DMS153 (cell line): ENCODE measurements at places on chromosomes 2 and 18.
A peak's percentile ranks its signal among the peaks of the same experiment; 100 is the strongest.

- DNase-seq: no peak
These were observed 218.3 kb downstream of the PTGR3 start for GRCh38 chr18:74990563-74991081.

- DNase-seq: no peak
These were observed 34.0 kb downstream of the IL1R2 start for GRCh38 chr2:102025583-102026267.

DNA sequence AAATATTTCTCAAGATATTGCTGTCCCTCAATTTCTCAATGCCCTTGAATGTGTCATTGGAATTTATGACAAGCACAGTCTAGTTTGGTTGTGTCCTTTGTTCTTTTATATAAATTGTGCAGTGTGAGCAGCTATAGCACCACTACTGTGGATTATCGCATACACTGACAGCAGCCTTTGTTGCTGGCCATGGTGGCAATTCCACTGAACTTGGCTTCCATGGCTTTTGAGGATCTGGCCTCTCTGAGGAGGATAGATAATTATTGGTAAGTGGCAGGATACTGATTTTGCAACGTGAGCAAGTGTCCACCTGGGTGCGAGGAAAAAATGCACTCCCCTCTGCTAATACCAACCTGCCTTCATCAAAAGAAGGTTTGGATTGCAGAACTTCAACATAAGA, 84.0 kb downstream of the RDH14 start:
- DNase-seq: no peak

DNA sequence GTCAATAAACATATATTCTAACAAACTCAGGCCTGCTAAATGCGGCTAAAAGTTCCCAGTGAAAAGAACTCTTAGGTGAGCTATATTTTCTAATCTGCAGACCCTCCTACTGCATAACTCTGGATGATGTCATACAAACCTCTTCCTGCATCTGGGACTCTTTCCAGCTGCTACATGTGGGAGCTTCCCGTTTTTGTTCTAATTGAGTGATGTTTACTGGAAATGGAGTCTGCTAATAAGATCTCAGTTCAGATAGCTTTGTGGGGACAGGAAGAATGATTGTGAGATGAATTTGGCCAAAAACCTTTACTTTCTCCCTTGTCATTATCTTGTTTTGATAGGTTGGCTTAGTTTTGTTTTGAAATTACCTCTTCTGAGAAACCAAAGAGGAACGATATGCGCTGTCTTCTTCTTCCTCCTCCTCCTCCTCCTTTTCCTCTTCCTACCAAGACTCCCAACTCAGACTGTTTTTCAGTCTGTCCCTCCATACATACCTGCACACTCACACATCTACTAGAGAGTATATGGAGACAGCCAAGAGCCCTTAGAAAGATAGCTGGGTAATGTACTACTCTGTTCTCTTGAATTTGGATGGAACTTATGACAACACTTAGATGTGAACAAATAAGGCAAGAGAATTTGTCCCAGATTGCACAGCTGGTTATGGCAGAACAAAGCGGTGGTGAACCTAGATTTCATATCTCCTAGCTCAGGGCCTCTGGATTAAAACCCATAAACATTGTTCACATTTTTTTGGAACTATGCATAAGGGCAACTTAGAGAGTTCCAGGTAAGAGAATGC, 39.8 kb upstream of the AAK1 start:
- DNase-seq: no peak

- DNase-seq: peak; percentile 50
These were observed 190.4 kb downstream of the FMNL2 start for GRCh38 chr2:152525277-152525838.

GRCh38 chr2:105777506-105778055, 32.9 kb downstream of the NCK2 start:
- no peak for DNase-seq

DNA sequence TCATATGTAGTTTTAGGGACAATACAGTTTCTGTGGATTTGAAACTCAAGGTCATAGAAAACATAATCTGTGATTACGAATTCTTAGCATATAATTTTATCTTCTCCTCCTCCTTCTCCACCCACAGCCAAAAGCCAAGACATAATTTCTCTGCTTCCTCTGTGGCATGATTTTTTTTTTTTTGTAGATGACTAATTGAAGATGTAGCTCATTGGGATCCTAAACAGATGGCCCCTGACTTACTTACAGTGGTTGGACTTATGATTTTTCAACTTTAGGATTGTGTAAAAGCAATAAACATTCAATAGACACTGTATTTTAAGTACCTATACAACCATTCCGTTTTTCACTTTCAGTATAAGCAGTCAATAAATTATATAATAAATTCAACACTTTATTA, 42.3 kb downstream of the FSIP2 start:
- DNase-seq: no peak

- DNase-seq: no peak
These were observed 52.6 kb downstream of the KCNIP3 start for GRCh38 chr2:95349568-95350322.

DNA sequence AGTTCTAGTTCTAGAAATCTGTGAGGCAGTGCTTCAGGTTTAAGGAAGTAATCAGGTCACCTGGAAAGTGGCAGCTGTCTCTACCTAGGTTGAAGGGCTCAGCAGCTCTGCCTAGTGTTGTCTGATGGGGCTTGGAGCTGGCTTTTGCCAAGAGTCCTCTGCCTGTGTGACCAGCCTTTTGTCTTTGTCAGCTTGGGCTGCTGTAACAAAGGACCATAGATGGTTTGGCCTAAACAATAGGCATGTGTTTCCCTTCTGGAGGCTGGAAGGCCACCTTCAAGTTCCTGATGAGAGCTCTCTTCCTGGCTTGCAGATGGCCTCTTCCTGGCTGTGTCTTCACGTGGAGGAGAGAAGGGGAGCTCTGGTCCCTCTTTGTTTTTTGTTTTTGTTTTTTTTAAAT, 13.3 kb downstream of the UBE2F start:
- no peak for DNase-seq

DNA sequence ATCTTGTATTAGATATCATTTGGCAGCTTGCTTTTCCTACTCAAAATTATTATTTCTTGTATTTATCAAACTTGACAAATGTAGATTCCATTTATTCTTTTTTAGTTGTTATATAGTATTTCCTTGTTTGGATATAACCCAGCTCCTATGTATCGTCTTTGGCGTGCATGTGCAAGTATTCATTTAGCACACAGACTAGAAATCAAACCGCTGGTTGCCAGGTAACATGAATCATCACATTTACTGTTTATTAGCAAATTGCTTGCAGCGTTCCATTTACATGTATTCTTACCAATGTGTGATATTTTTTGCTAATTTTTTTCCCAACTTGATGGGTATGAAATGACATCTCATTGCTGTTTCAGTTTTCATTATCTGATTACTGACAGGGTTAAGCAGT, 2089.7 kb upstream of the CELF4 start:
- DNase-seq: no peak

DNA sequence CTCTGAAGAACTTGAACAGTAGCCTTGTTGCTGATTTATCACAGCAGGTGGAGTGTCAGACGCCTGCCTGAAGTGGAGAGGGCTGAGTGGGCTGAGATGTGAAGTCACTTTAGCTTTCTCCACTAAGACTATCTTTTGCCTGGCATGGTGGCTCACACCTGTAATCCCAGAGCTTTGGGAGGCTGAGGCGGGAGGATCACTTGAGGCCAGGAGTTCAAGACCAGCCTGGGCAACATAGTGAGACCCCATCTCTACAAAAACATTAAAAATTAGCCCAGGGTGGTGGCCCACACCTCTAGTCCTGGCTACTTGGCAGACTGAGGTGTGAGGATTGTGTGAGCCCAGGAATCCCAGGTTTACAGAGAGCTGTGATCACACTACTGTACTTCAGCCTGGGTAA, 60.6 kb upstream of the TTC39C start:
- DNase-seq: no peak

GRCh38 chr2:100707016-100707947, 112.7 kb upstream of the NPAS2 start:
- no peak for DNase-seq

DNA sequence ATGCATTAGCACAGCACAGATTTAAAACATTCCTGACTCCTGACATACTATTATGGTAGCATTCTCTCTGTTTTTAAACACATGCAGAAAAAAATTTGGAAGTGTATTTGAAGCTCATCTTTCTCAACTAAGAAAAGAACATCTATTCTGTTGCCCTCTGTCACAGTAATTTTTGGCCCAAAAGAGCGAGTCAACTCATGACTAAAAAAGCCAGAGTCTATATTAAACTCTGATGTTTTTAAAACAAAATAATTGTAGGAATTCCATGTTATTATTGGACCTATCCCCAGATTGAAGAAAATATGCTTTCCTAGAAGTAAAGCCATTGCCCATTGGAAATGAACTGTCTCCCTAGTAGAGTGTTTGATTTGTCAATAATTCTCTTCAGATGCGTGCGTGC, 96.7 kb downstream of the CRIM1 start:
- no peak for DNase-seq

- no peak for DNase-seq
These were observed 272.5 kb downstream of the TDRD15 start for GRCh38 chr2:21396252-21396651.

- no peak for DNase-seq
These were observed 1459.8 kb upstream of the ACVR2A start for GRCh38 chr2:146385031-146385430.

- no peak for DNase-seq
These were observed 2.9 kb downstream of the LPIN2 start for GRCh38 chr18:3010086-3010485.

GRCh38 chr2:5067816-5068215, 624.4 kb upstream of the SOX11 start:
- no peak for DNase-seq

GRCh38 chr2:162060532-162060931, 13.5 kb downstream of the DPP4 start:
- no peak for DNase-seq

DNA sequence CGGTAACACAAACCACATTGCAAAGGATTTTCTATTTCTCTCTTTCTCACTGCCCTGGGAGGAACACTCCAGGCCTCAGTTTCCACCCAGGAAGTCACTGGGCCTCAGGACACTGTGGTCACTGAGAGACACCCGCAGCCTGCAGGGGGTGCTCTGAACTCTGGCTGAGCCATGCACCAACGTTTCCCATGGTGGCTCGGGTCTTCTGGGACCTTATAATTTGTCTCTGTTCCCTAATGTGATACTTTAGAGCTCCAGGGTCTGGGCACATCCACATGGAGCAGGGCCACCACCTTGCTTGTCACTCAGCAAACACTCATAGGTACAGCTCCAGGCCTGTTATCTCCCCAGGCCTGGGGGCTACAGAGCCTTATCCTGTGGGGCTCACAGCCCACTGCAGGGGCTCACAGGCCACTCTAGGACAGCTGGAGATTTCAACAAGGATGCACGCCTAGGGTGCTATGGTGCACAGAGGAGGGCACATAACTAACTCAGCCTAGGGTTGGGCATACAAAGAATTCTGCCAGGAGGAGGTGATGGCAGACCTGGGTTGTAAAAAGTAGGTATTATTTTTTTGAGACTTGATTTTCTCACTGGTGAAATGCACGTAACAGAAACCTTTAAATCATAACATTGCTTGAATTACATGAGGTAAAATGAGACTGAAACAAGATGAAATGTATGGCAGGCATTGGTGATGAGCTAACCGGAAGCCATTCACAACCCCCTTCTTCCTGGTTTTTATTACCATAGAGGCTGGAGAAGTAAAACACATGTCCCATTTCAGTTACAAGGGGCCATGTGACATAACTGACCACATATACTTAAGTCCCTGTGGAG, 3.0 kb upstream of the HS1BP3 start:
- no peak for DNase-seq

DNA sequence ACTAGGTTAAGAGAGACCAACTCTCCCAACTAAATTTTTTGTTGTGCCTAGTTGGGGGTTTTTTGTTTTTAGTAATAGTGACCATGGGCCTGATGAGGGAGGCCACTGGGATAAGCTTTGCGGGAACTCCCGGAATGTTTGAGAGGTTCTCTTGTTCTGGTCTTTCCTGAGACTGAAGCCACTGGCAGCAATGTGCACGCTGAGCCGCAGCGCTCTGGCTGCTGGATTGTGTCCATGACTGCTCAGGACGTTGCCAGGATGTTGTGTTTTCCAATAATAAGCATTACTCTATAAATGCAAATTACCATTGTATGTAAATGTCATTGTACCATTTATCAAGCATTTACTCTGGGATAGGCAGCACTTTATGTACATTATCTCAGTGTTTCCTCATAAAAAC, 126.1 kb downstream of the GALNT1 start:
- no peak for DNase-seq

- no peak for DNase-seq
These were observed 120.8 kb downstream of the ESCO1 start for GRCh38 chr18:21479721-21480120.

DNA sequence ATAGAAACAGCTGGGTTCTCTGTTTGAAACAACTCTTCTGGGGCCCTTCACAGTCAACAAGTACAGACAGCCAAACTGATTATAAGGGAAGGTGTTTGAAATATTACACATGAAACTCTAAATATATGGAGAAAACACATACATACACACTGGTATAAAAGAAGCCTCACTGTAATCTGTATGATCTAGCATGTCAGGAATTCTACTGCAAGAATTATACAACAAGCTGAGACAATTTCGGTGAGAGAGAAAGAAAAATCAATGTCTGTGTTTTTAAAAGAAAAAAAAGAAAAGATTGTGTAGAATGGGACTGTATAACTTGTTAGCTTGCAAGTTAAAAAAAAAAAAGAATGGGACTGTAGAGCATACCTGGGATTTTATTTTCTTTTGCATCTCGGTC, 26.3 kb downstream of the IRS1 start:
- DNase-seq: no peak

DNA sequence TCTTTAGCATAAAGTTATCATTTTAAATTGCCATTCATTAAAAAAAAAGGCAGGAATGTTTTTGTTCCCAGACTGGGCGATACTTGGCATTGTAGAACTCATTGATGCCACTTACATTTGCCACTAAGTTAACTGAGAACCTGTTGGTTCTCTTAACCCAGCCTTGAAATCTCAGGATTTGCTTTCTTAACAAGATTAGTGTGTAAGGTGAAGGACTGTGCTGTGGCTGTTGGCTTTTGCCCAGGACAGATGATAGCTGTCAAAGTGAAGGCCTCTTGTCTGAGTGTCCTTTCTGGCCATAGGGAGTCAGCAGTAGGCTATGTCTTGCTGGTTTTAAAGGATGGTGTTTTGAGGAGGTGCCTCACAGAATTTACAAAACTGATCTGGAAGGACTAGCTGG, 2.6 kb downstream of the DPYSL5 start:
- no peak for DNase-seq

DNA sequence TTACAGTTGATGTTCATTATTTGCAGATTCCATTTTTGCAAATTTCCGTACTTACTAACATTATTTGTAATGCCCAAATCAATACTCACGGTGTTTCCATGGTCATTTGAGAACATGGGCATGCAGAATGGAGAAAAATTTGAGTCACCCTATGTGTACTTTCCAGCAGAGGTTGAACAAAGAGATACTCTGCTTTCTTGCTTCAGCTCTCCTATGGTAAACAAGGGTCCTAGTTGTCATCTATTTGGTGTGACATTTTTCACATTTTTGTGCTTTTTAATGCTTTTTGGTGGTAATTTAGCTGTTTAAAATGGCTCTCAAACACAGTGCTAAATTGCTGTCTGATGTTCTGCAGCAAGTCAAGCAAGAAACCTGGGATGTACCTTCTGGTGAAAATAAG, 444.4 kb upstream of the CELF4 start:
- DNase-seq: no peak
